ENCODE measurements at places on chromosomes 16 and 17.

GRCh38 chr16:73034374-73034773 is 13.6 kb downstream of the ZFHX3 start:
- DNase-seq: no peak

- no peak for DNase-seq
Observed at GRCh38 chr17:1251866-1252608, 18.2 kb upstream of the BHLHA9 start.

- no peak for DNase-seq
Observed at GRCh38 chr17:48545022-48545375, at the start of gene HOXB2. Gene HOXB2, minus strand, starts transcription at chr17:48545109. Its CDS starts 198 bp downstream, at chr17:48544911.

DNA sequence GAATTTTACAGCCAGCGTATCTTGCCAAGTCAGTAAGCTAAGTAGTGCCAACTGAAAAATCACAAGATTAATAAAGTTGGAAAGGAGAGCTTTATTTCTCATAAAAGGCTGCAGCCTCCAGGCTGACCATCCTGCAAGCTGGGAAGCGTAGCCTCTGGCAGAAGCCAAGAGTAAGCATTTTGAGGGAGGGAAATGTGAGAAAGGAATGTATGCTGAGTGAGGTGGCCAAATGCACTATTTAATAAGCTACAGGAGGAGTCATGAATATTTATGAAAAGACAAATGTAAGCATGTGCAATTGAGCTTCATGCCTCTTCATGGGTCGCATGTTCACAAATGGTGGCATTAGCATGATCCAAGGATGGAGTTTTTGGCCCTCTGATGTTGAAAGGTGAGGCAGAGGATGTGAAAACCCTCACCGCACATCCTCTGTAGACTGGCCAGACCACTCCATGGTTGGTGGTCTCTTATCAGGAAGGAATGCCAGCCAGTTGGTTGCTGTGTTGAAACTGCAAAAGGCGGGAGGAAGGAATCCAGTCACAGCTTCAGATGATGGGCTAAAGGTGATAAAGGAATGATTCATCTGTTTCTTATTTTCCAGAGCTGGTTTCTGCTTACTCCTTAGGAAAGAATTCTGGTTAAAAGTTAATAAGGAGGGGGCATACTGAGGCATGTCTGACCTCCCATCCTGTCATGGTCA is 9.2 kb downstream of the KRT33B start:
- no peak for DNase-seq

DNA sequence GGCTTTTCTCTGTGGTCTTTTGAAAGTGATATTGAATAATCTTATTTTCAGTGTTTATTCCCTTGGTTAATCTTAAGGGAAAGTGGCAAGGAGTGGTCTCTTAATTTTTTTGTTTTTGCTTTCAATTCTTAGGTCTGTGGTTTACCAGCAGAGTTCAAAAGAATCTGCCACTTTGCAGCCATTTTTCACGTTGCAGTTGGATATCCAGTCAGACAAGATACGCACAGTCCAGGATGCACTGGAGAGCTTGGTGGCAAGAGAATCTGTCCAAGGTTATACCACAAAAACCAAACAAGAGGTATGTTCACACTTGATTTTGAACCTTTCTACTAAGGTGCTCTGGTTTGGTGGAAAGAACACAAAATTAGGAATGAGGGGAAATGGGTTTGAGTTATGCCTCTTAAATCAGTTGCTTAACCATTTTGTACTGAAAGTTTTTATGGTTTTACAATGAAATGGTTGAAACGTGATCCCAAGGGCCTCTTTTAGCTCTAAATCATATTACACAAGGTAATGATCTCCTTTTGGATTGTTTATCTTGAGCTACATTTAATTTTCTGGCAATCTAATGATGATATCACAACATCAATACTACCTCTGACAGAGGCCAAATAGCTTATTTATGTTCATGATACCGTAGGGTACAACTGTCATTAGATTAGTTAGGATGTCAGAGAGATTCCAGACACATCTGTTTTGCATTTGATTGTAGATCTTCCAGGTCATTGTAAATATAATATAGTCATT is 51.6 kb upstream of the CRISPLD2 start:
- DNase-seq: no peak

DNA sequence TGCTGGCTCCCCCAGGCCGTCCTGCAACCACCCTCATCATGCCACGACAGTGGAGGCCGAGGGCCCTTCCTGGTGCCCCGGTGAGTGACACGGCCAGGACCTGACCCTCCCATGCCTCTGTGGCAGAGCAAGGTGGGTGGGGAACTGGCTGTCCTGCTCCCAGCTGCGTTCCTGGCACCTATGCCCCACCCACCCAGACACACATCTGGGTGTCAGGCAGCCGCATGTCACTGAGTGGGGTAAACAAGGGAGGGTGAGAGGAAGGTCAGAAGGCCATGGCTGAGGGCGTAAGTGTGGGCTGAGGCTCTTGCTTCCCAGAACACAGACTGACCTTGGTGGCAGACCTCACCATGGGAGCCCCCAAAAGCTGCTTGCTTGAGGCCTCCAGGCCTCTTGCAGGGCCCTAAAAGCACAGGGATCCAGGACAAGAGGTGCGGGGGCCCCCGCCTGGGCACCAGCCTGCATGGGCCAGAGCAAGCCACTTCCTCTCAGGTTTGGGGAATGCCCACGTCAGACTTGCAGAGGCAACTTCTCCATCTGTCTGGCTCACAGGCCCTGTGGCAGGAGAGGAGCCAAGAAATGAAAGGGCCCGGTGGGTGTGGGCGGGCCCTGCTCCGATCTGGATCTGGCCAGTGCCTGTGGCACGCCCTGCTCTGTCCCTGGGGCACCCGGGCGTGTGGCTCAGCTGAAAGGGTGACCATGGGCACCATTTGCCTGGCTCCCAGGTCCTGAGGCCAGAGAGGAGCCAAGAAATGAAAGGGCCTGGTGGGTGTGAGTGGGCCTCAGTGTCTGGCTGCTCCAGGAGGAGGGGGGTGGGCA is 3.9 kb upstream of the CCDC57 start:
- no peak for DNase-seq

- DNase-seq: no peak
Observed at GRCh38 chr17:16255481-16255921, 38.5 kb downstream of the PIGL start.

- no peak for DNase-seq
Observed at GRCh38 chr17:80005360-80006338, 30.0 kb downstream of the TBC1D16 start.

- no peak for DNase-seq
Observed at GRCh38 chr17:29567304-29567553, 392 bp upstream of the ABHD15 start.

DNA sequence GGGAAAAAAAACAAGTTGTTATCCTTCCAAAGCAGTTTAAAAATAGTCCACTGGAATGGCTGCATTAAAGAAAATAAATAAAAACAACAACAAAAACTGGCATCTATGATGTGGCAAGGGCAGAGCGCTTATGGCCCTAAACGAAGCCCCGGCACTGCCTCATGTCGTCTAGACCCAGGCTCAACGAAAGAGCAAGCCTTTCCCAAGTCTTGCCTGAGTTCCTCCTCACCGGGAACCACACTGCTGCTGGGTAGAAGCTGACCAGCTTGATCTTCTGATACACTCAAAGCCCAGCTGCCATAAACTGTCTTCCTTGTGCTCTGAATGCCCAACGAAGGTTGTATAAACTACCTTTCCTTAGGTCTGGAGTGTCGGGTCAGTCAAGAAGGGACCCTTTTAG is 37.0 kb downstream of the NDEL1 start:
- DNase-seq: no peak

DNA sequence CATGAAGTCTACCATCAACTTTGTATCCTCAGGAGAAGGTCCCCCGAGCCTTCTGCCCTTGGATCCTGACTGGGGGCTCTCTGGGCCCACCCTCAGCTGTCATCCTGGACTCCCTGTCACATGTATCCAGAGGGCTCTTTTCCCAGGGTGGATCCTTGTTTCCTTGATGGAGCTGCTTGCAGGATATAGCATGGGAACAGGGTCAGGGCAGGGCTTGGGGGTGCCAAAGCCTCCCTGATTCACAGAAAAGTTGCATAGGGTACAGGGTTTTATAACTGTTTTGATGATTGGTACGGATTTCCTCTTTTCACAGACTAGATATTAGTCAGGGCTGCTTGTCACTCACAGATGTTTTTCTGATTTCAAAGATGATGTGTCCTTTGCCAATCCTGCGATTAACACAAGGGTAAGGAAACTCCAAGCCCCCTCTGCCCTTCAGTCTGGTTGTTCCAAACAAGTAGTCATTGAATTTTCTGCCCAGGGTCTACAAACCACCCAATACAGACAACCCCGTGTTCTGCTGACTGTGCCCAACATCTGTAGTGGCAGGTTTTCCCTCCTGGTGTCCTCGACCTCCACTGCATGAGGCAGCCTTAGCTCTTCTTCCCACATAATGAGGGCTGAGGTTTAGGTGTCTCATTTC is 20.6 kb upstream of the SLC35G3 start:
- DNase-seq: no peak

- DNase-seq: peak; percentile 44
Observed at GRCh38 chr16:15897834-15898254, 9.4 kb upstream of the CEP20 start.

GRCh38 chr17:80466188-80466705 is 10.2 kb downstream of the NPTX1 start:
- DNase-seq: no peak

Data from stimulated activated CD8-positive, alpha-beta memory T cell treated with anti-CD3 and anti-CD28 coated beads, Interleukin-15, amount 100 ng/mL, for 48 hours (primary cell).